ENCODE measurements at places on chromosomes 7 and 10.

GRCh38 chr10:36556468-36556867 is 568.9 kb upstream of the ANKRD30A start:
- DNase-seq, result no peak

- peak; percentile 60 for DNase-seq
These were observed 649 bp downstream of the IDE start for GRCh38 chr10:92573091-92573797.

GRCh38 chr10:79336276-79336675 is 11.0 kb upstream of the PPIF start:
- no peak for DNase-seq

DNA sequence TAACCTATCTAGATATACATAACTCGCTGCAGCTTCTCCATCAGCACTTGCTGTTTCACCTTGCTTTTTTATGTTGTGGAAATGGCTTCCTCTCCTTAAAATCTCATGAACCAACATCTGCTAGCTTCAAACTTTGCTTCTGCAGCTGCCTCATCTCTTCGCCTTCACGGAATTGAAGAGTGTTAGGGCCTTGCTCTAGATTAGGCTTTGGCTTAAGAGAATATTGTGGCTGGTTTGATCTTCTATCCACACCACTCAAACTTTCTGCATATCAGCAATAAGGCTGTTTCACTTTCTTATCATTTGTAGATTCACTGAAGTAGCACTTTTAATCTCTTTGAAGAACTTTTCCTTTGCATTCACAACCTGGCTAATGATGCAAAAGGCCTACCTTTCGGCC is 49.2 kb upstream of the AGR3 start:
- no peak for DNase-seq

GRCh38 chr10:108465871-108466641 is 1301.5 kb upstream of the SORCS1 start:
- DNase-seq, result peak; percentile 82

- DNase-seq, result no peak
These were observed 889.3 kb upstream of the CELF2 start for GRCh38 chr10:10128387-10128786.

GRCh38 chr7:108327353-108327752 is 128.9 kb downstream of the NRCAM start:
- no peak for DNase-seq

- peak; percentile 19 for DNase-seq
These were observed 11.1 kb downstream of the CDK14 start for GRCh38 chr7:90607196-90607595.

DNA sequence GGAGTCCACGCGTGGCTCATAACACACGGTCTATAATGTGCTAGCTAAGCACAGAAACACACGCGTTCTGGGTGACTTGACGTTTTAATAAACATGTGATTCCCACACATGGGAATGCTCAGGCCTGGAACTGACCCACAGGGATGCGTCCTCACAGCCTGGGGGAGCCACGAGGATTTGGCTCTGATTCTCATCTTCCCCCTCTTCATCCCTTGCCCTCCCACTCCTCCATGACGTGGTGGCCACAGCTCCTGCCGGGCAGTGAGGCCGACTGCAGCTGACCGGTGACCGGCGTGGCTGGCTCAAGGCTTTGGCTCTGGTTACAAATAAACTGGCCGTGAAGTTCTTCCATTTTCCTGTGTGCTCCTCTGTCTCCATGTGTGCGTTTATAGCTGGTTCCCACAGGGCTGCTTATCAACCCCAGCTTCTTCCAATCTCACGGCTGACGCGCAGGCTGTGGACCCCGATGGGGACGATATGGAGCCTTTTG is 40.9 kb upstream of the KLF6 start:
- peak; percentile 42 for DNase-seq

DNA sequence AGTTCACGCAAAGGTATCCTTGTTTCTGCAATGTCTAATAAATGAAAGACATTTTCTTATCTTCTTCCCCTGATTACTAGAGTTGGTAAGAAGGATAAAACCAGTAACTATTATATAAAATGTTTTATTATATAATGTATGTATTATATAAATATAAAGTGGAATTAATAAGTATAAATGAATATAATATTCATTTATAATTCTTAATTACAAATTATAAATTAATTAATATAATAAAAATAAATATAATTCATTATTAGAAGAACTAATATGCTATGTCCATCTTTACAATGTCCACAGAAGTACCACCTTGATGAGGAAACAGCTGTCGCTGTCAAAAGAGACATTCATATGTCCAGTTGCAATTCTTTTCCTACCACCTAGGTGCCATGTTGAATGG is 177.7 kb downstream of the GLI3 start:
- DNase-seq, result no peak

DNA sequence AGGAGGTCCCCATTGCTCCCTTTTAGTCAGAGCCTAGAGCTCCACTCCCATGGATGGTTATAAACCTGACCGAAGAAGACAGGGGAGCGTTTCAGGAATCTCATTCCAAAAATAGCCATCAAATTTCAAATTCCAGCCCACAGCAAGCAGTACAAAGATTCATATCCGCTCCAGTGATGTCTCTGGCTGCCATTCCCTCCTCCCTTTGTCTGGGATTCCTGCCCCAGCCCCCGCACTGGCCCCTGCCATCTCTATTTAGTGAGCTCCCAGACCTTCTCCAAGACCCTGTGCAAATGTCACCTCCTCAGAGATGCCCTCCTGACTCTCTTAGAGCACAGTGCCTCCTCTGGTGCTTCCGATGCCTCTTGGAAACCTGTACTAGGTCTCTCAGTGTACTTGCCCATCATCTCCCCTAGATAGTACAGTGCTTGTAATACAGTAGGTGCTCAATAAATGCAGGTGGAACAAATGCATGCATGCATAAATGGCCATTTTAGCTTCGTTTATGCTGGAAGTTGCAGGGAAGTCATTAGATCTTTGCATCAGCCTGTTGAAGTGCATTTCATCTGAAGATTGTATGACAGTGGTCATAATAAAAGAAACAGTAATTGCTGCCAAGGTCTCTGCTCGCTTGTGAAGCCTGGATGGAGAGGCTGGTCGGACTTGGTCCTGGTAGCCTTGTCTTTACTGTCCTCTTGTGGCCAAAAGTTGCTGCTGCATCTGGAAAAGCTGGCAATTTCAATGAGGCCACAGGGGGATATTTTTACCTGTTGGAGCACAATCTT is 32.0 kb upstream of the HABP2 start:
- peak; percentile 89 for DNase-seq

DNA sequence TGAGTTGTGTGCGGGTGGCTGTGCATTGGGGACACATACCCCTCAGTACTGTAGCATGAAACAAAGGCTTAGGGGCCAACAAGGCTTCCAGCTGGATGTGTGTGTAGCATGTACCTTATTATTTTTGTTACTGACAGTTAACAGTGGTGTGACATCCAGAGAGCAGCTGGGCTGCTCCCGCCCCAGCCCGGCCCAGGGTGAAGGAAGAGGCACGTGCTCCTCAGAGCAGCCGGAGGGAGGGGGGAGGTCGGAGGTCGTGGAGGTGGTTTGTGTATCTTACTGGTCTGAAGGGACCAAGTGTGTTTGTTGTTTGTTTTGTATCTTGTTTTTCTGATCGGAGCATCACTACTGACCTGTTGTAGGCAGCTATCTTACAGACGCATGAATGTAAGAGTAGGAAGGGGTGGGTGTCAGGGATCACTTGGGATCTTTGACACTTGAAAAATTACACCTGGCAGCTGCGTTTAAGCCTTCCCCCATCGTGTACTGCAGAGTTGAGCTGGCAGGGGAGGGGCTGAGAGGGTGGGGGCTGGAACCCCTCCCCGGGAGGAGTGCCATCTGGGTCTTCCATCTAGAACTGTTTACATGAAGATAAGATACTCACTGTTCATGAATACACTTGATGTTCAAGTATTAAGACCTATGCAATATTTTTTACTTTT is 1.8 kb downstream of the DDIT4 start:
- DNase-seq, result no peak

- DNase-seq, result peak; percentile 81
These were observed 437.4 kb upstream of the GALNT17 start for GRCh38 chr7:70694434-70694970.

Data from AG20443 (cell line).